ENCODE measurements at places on chromosomes 11 and 22.

DNA sequence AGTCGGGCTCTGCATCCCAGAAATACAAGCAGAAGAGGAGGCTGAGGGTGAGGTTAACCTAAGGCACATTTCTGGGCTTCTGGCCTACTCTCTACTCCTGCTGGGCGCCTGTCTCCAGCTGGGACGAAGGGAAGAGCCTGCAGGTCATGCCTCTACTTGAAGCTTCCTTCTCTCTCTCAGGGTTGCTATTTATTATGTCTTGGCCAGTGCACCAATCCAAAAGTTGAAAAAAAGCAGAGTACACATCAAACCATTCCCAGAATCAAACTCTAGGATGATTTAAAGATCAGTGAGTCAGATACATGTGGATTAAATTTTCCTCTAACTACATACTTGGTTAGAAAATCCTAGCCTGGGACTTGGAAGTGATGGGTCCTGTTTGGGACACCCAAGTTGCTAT lies 60.2 kb upstream of the CDON start:
- DNase-seq: no peak

GRCh38 chr22:26646158-26646557 lies 11.2 kb upstream of the MIAT start:
- no peak for DNase-seq

GRCh38 chr11:120756931-120757330 lies 245.4 kb downstream of the GRIK4 start:
- DNase-seq: no peak

GRCh38 chr11:97157221-97157740 lies 767.5 kb downstream of the JRKL start:
- no peak for DNase-seq

- peak; percentile 51 for DNase-seq
These were observed 5.9 kb upstream of the GLB1L3 start for GRCh38 chr11:134270250-134270714.

DNA sequence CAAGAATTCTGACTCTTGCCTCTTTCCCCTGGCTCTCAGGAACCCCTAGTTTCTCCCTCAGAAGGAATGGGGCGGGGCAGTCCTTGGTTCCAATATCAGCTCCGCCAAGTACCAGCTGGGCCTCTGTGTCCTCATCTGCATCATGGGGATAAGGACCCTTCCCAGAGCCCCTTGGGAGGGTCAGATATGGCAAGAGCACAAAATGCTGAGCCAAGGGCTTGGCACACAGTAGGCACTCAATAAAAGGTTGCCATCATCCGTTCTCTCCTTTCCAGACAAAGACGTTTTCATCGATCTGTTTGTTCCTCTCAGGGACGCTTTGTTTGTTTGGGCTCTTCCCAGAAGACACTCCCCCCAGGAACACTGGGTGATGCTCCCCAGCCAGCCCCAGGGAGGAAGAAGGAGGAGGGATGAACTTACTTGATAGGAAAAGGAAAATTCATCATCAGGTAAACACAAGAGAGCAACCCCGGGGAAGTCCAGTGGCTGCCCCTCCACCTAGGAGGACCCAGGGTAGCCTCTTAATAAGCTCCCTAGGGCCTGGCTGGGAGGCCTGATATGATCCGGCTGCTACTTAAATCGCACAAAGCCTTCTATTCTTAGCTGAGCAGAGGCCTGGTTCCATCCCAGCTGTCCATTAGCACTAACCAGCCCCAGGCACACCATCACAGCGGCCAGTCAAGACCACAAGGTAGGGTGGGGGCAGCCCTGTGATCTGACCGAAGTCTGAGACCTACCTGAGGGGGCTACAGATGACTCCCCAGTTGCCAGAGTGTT lies 19.6 kb downstream of the GDPD5 start:
- DNase-seq: no peak

GRCh38 chr22:17587629-17588028 lies 24.3 kb downstream of the SLC25A18 start:
- no peak for DNase-seq

DNA sequence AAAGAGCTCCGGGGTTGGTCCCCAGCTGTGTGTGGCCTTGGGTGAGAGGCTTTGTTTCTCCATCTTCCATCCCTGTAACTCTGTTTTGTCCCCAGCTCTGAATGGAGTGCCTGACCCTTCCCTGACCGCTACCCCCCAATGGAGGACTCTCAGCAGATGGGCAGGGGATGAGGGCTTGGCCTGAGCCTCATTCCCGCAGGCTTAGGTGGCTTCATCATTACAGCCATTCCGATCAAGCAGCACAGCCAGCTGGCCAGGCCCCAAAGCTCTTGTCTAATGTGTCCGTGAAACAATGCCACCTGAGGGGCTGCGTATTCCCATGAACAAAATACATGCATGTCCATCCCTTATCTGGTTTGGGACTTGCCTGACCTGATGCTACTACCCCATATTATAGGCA lies 3.9 kb upstream of the CDC42EP2 start:
- DNase-seq: no peak

DNA sequence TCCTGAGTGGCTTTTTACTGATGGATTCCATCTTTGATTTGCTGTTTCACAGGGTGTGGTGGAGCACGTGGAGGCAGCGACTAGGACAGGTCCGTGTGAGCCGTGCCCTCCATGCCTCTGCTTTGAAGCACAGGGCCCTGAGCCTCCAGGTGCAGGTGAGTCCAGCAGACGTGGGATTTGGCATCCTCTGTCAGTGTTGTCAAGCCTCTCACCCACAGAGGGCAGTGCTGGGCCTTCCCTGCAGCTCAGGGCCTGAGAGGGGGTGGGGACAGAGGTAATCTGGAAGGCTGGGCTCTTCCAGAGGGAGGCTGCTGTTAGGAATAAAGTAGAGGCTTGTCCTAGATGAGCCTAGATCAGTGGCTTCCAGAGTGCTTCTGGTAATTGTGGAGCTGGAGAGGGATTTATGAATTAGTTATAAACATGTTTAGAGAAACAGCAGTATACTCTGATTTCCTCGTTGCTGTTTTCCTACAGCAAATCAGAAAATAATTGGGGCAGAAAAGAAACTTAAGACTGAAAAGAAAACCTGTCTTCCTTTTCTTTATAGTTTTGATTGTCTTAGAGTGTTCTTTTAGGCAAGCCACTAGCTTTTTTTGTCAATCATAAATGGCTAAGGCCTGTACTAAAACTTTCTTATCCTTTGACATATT lies 65.0 kb downstream of the SFI1 start:
- DNase-seq: peak; percentile 29

- no peak for DNase-seq
These were observed at the start of gene POU2AF2 for GRCh38 chr11:111245425-111245824. Gene POU2AF2 (plus strand): TSS chr11:111245725. CDS start chr11:111245854, 129 bp downstream.

DNA sequence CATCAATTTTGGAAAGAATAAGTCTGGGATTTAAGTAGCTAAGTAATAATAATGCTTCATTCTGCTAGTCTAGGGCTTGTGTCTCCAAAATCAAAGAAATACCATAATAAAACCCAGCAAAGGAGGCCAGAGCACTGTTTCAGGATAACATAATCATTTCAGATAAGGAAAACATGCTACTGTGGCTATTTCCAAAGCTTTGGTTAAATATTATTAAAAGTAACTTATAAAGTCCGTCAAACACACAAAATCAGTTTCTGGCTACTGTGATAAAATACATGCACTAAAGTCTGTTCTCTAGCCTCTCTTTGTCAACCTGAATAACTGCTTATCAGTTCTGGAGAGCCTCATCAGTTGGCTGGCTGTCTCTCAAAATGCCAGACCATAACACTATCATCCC lies 1.5 kb upstream of the OR6T1 start:
- no peak for DNase-seq

- no peak for DNase-seq
These were observed 32.1 kb downstream of the UQCR10 start for GRCh38 chr22:29799217-29799680.

GRCh38 chr11:70710601-70711000 lies 312.3 kb downstream of the CTTN start:
- no peak for DNase-seq

- no peak for DNase-seq
These were observed 106.3 kb upstream of the PITPNB start for GRCh38 chr22:28025333-28025732.

GRCh38 chr11:117513666-117514065 lies 186.0 kb downstream of the CEP164 start:
- no peak for DNase-seq

DNA sequence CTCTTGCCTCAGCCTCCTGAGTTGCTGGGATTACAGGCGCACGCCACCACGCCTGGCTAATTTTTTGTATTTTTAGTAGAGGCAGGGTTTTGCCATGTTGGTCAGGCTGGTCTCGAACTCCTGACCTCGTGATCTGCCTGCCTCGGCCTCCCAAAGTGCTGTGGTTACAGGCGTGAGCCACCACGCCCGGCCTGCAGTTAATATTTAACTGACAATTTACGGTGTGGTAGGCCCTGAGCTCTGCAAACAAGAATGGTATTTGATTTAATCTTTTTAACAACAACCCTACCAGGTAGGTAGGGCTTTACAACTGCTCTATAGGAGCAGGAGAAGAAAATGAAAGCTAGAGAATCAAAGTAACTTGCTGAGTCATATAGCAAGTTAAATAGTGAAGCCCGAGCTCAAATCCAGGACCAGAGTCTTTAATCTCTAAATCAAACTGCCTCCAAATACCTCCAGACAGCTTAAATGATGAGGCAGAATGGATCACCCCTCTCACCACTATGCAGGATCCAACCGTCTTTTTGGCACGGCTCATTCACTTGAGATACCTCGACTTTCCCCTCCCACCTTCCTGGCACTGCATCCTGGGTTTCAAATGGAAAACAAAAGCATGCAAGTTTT lies 9.4 kb downstream of the UEVLD start:
- DNase-seq: no peak

GRCh38 chr11:2928605-2929530 lies at the start of gene PHLDA2:
Gene PHLDA2 (minus strand): TSS chr11:2929420. CDS start chr11:2929364, 56 bp downstream.
- peak; percentile 70 for DNase-seq

DNA sequence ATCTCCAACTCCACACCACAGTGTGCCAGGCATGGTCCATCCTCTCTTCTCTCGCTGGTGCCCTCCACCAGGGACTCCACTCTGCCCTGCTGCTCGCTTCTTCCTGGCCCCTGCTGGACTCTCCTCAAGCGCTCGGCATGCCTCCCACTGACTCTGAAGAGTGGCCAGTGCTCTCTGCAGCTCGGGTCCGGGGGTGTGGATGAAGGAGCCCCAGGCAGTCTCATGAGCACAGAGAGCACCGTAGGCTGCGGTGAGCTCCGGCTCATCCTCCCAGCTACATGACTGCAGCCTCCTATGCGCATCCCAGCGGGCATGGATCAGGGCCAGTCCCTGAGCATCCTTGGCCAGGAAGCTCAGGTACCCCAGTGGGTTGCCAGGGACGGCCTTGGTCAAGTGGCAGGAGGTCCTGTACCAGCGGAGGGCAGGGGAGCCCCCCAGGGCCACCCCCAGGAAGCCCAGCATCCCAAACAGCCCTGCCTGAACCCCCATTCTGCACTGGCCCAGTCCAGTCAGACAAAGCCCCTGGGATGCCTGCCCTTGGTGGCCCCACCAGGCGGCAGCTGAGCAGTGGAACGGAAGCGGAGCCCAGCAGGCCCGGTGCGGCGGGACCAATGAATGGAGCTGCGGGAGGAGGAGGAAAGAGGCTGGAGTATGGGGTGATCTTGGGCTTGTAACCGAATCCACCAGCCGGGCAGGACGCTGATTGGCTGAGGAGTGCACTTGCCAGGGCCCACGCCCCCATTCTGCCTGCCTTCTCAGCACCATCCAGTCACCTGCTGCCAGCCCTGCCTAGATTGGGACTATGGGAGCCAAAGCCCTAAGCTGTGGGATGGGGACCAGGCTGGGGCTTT lies at the start of gene PLA2G3:
TSS of gene PLA2G3 (minus strand) at position 643 of the 851 bp plus-strand sequence. CDS start at position 489, 154 bp downstream.
- no peak for DNase-seq

DNA sequence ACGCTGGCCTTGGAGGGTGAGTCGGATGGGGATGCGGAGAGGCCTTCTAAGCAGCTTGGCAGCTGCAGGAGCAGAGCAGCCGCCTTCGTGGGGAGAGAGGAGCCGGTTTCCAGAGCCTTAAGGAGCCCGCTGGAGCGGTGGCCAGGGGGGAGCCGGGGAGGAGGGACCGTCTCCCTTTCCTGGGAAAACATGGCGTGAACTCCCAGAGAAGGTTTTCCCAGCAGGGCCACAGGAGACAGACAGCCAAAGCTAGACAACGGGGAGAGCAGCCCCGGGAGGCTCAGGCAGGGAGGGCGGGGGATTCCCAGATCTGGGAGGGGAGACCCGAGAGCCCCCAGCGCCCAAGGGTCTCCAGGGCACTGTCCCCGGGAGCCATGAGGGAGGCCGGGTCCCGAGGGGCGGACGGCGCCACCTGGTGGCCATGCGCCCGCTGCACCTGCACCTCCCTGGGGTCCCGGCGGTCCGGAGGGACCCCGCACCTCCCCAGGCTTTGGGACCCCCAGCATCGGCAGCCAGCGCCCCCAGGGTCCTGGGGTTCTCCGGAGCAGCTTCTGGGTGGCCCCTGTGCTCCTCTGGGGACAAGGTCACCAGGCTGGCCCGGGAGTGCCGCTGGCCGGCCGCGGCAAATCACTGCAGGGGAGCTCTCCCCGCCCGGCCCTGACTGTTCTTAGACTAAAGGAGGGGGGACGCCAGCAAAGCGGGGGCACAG lies 2.4 kb upstream of the SYT8 start:
- DNase-seq: peak; percentile 61

DNA sequence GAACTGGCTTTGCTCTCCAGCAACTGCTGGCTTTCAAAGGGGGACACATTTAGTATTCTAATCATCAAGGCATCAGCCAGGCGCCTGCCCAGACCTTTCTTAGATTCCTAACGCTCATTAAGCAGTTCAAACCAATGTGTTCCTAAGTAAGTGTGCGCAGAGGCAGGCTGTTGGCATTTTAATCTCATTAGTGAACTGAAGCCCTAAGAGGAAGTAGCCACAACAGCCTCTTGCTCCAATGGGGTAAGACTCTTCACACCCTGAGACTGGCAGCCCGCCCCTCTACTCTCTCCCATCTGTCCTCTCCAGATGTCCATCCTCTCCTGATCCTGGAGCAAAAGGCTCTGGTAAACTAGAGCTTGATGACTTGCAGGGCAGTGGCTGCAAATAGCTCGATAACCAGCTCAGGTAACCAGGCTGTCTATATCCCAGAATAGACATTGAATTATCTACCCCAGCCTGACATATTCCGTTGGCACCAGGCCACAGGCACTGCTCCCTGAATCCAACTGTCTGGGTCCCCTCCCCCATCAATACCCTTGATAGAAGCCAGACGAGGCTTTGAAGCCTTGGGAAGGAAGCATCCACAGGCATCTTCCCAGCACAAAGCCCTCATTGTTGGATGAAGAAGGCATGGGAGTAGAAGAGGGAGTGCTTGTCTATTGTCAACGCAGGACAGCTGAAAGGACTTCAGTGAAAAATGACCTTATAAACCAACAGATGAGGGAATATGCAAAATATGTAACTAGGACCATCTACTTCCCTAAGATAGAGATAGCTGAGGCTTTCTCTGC lies 321.1 kb downstream of the TENM4 start:
- no peak for DNase-seq

- DNase-seq: no peak
These were observed 7.1 kb upstream of the CD59 start for GRCh38 chr11:33743291-33743690.

GRCh38 chr11:37786214-37786755 lies 1188.2 kb upstream of the RAG2 start:
- DNase-seq: no peak

GRCh38 chr22:22799561-22799960 lies 88.1 kb upstream of the IGLL5 start:
- no peak for DNase-seq

Measured in CD4-positive, alpha-beta memory T cell (primary cell).